ENCODE measurements at places on chromosomes 5 and 9.
A peak's percentile ranks its signal among the peaks of the same experiment; 100 is the strongest.

DNA sequence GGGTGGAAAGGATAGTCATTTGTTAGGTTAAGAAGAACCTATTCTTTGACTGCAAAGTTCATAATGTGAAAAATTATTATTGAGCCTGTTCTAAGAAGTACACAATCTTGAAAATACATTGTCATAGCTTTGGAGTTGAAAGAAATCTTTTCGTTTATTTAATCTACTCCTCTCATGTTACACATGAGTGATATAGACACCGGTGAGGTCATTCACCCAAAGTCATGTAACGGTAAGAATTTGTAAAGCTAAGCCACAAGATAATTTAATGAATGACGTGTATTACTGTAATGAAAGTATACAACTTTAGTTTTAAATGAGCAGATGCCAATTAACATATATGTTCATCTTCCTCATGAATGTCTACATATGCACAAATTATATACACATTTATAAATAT is 284.1 kb upstream of the PDE4D start:
- peak; percentile 16 for DNase-seq

- DNase-seq: no peak
Measured at GRCh38 chr5:180601591-180602480, 10.5 kb upstream of the SCGB3A1 start.

DNA sequence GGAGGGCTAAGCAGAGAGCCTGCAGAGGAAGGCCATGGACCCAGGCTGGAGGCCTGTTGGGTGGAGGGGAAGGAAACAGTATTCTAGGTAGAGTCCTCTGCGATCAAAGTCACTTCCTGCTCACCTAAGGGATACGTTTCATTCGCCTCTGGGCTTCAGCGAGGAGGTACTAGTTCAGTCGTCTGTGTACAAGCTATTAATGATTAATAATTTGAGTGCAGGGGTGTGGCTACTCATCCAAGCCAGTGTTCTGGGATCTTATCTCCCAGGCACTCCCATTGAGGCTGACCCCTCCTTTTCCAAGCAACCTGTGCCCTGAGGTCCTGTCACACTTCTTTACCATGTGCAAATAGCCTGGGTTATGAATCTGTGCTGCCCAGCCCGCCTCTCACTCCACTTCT is 25.2 kb downstream of the RALGPS1 start:
- DNase-seq: no peak

DNA sequence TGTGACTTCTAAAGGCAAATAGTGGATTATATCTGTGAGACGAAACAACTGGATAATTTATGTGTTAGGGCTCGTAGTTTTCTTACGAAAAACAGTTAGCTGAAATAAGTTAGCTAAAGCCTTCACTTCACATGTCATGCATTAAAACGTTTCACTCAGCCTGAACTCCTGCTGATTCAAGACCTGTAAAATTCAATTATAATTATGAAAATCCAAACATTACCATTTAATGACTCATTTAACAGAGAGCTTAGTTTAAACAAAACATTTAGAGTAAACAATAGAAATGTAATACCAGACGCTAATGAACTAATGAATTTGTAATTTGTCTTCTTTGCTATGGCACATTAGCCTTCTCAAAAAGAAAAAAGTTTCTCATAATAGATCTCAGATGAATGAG is 1.7 kb downstream of the TAL2 start:
- peak; percentile 2 for DNase-seq

- DNase-seq: no peak
Measured at GRCh38 chr5:67263656-67264408, 67.2 kb upstream of the CD180 start.

GRCh38 chr5:1445313-1445688 is at the start of gene SLC6A3:
Gene SLC6A3, minus strand, starts transcription at chr5:1445440. Its CDS starts 2,243 bp downstream, at chr5:1443197.
- no peak for DNase-seq

DNA sequence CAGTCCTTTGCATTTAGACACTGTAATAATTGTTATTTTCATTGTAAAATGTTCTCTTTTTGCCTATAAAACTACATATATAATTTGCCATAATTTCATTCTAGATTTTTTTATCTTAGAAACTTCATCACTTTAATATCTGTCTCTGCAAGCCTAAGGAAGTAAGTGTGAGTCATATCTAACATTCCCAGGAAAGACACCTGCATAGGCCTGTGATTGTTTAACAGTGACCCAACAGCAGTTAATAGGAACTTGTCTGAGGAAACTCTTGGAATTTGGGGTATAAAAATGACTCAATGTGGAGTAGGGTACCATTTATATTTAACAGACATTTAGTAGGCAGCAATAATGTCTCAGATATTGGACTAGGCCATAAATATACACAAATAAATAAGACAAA is 229.2 kb upstream of the FAM174A start:
- DNase-seq: peak; percentile 60
